ENCODE measurements at places on chromosomes 12 and 14.

DNA sequence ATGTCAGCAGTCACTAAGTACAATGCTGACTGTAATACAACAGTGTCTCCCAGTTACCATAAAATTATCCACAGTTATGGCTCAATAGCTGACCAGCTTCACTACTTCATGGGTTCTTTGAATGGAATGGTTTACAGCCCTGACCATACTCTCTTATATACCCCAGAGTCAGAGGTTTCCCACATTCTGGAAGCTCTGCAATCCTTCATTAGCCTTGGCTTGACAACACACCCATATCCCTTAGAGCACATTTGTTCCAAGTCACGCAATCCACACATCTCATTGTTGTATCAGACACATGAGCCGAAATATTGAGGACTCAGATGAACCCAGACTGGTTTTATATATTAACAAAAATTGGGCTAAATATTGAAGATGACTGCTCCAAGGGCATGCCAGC is 209.4 kb upstream of the PLXNC1 start:
- DNase-seq: no peak

GRCh38 chr12:24278832-24279231 is 329.4 kb upstream of the SOX5 start:
- no peak for DNase-seq

DNA sequence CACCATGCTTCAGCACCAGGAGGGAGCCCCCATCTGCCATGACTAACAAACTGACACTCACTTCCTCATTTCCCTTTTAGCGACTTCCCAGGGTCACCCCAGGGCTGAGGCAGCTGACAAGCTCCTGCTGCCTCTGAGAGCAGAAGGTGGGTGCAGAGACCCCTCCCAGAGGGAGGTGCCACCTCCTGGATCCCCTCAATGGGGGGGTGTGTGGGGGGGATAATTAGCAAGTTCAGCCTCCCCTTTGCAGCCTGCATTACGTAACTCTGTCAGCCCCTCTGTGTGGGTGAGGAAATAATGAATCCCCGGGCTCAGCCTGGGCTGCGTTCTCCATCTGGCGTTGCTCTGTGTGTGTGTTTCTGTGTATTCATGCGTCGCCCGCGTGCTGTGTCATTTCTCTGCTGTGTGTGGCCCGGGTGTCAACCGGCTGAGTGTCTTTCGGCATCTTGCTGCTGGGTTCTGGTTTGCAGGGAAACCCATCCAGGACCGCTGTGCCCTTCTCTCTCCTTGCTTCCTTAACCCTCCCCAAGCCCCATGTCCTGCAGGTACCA is 28.0 kb downstream of the NOS1 start:
- DNase-seq: no peak

- no peak for DNase-seq
Measured at GRCh38 chr14:73754911-73755360, 40.8 kb upstream of the PNMA1 start.

GRCh38 chr12:46677749-46678148 is 148.0 kb downstream of the SLC38A4 start:
- no peak for DNase-seq

DNA sequence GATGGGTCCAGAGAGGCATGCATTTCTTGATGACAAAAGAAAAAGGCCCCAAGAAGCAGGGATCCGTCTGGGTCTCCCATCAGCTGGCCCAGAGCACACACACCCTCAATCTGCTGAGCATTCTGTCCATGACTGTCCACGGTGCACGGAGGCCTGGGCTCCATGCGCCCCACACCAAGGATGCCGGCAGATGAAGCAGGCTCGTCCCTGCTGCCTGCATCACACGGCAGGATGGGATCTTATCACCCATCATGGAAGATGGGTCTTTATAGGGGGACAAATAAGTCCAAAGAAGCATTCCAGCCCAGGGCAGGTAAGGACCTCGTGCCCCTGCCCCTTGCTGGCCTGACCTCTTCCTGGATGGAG is 59.7 kb downstream of the PRIMA1 start:
- no peak for DNase-seq

GRCh38 chr14:102849526-102850379 is 72.5 kb downstream of the TRAF3 start:
- no peak for DNase-seq

DNA sequence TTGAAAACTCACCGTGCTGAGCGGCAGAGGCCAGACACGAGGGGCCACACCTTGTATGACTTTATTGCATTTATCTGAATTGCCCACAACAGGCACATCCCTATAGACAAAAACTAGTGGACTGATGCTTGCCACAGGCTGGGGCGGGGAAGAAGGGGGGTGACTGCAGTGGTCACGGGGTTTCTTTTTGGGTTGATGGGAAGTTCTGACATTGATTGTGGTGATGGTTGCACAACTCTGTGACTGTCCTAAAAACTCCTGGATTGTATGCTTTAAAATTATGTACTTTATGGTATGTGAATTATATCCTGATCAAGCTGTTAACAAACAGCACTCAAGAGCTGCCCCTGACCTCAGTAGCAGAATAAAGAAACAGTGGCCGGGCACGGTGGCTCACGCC is 25.7 kb downstream of the DHX37 start:
- no peak for DNase-seq

DNA sequence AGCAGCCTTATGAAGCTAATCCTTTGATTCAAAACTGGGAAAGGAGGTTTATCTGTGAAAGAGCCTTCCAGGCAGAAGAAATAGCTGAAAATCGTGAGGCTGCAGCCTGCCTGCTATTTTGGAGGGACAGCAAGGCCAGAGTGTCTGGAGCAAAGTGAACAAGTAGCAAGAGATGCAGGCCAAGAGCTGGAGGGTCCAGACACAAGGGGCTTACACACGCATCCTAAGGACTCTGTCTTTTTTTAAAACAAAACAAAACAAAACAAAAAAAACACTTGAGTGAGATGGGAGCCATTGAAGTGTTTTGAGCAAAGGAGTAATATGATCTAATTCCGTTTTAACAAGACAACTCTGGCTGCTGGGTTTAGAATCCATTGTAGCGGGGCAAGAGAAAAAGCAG is 76.4 kb upstream of the BCAT1 start:
- no peak for DNase-seq

- DNase-seq: no peak
Measured at GRCh38 chr14:76672123-76672522, 89.1 kb upstream of the VASH1 start.

DNA sequence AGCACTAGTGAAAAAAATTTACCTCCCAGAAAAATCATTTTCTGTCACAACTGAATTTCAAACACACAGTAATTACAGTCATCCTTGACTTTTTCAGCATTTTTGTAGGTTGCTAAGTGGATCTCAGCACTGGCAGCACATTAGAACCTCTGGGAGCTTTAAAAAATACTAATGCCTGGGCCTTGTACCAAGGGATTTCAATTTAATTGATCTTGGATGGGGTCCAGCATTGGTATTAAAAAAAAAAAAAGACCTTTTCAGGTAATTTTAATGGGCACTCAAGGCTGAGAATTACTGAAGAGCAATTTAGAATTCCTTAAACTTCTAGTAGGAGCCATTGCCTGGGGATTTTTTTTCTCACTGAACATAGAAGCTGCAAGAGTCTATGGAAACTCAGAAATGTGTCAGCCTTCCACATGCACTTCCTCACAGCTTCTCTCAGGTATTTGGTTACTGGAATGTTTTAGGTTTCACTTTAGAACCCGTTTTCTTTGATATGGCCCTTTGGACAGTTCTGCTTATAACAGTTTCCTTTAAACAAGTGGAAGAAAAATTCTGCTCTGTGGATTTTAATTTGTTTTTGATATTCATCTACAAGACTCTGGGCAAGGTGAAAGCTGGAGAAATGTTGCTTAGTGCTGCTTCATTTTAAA is 88.5 kb upstream of the DACT1 start:
- no peak for DNase-seq

DNA sequence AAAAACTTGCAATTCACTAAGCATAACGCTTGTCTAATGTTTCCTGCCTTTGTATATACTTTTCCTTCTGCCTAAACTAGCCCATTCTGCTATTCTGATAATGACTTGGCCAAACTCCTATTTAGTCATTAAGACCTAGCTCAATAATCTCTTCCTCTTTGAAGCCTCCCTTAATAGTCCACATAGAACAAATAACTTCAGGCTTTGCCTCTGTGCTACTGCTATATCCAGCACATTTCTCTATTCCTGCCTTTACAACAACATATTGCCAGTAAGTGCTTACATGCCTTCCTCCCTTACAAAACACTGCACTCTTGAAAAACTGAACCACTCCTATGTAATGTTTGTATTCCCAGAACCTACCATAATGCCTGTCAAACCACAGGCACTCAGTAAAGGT is 13.8 kb downstream of the PRICKLE1 start:
- DNase-seq: no peak
